Astrocyte (in vitro differentiated cells and primary cell): ENCODE measurements at places on chromosomes 5 and 9. TPM values are rescaled to one million over a fixed set of nuclear protein-coding genes. Genes with fewer than 3 reads are reported as not detected.

- H3K27me3 ChIP-seq, result no peaks in the 10 kb centered on the region
- H3K4me1 ChIP-seq, result no peaks in the 10 kb centered on the region
- peak; percentile 51 for DNase-seq
- no peak overlapping the region for H3K4me3 ChIP-seq
Observed at GRCh38 chr9:91572044-91572443, 148.4 kb upstream of the NFIL3 start.

DNA sequence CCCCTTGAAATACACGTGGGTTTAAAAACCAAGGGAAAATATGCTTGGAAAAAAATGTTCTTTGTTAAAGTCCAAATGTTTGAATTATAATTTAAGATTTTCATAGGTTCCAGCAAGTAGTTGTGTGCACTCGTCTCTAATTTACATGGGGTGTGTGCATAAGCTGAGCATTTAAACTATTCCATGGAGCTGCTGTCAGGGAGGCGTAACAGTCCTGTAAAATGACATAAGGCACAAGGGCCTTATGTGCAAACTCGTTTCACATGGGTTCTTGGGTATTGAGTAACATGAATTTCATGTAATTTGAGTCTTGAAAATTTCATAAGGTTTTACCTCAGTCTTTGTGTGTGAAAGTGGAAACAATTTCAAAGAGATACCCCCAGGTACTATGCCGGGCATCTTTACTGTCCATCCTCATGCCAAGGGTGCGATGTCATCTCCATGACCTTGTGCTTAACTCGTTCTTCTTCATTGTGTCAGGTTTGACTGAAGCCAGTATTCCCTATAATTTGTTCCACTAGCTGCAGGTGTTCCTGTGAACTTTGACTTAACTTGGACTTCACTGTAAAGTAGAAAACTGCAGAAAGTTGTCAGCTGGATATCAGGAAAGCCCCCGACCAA is 359.3 kb downstream of the SH3GL2 start:
- no peak overlapping the region for H3K4me3 ChIP-seq
- DNase-seq, result no peak
- H3K27me3 ChIP-seq, result no peaks in the 10 kb centered on the region

DNA sequence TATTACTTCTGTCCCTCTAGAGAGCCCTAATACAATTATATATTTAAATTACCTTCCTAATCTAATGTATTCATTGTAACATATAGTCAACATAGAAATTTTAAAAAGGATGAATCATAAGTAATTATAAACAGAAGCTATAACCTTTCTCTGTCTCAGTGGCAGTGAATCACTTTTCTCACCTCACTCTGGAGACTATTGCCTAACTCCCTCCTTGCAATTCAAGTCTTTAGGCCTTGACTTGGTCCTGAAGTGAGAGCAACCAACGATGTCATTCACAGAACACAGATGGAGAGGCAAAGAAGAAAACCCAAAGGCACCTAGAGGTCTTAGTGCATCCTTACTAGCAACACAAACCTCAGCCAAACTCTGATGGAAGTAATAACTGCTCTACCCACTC is 133.3 kb upstream of the DPYSL3 start:
- H3K4me3 ChIP-seq, result no peak overlapping the region
- no peak overlapping the region for H3K27ac ChIP-seq
- peak; percentile 3 for DNase-seq
- no peaks in the 10 kb centered on the region for H3K36me3 ChIP-seq
- no peaks in the 10 kb centered on the region for H3K27me3 ChIP-seq

DNA sequence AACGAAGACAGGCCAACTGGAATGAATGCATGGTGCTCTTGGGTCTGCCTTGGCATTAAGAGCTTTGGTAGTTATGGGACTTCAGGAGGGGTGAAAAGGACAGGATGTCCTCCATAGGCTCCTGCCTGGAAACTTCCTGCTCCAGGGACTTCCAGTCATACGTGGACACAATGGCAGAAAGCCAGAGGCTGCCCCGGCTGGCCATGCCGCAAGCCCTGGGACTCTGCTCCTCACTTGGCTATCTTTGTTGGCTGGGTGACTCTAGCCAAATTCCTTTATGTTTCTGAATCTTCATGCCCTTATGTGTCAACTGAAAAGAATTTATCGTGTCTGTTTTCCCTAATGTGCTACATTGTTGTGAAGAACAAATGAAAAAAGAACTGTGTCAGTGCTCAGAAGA is 136.9 kb downstream of the SIL1 start:
- H3K36me3 ChIP-seq, result no peaks in the 10 kb centered on the region
- peak overlapping the region; percentile 69 for H3K27ac ChIP-seq
- DNase-seq, result peak; percentile 77
- H3K4me3 ChIP-seq, result no peak overlapping the region
- no peaks in the 10 kb centered on the region for H3K27me3 ChIP-seq

- DNase-seq, result no peak
- no peak overlapping the region for H3K4me3 ChIP-seq
- H3K4me1 ChIP-seq, result no peaks in the 10 kb centered on the region
- H3K27ac ChIP-seq, result no peak overlapping the region
Observed at GRCh38 chr5:137688210-137688840, 47.6 kb downstream of the KLHL3 start.

The CD180 gene
- total RNA-seq, result not detected in 2 replicates

The CYLC2 gene
- total RNA-seq, result not detected in 2 replicates

The CORO2A gene
- total RNA-seq, result 11.1 TPM in 2 replicates

The RFK gene
- total RNA-seq, result 19.2 and 26.8 TPM in 2 replicates

The KIF24 gene
- 0.79 and 0.86 TPM in 2 replicates for total RNA-seq

DNA sequence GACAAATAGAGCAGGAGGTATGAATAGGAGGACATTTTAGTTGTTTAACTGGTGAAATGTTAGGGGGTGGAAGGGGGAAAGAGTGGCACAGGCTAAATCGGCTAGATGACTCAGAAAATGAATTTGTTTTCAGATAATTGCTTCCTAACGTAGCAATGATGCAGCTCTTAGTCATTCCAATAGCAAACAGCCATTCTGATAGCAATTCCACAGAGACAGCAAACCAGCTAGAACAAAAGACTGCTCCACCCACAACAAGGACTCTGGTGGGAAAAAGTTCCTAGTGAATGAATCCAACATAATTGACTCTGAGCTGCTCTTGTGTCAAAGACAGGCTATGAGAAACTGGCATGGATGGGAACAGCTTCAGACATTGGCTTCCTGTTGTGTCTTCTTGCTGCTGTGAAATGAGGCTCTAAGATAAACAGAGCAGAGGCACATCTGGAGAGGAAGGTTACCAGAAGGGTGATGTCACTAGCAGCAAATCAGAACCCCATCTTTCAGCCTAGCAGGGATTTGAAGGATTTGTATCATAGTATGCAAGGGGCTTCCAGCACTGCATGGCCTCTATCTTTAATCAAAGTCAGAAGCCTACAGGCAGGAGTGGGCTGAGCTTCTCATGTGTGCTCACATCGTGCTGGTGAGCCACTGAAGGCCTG is 28.1 kb upstream of the F2RL1 start:
- no peaks in the 10 kb centered on the region for H3K36me3 ChIP-seq
- peak; percentile 100 for DNase-seq
- H3K27me3 ChIP-seq, result no peaks in the 10 kb centered on the region
- H3K27ac ChIP-seq, result peak overlapping the region; percentile 100
- peak overlapping the region; percentile 7 for H3K4me3 ChIP-seq
- H3K4me1 ChIP-seq, result peaks cover 37% of the 10 kb centered on the region

GRCh38 chr5:164148292-164148691 is 642.9 kb downstream of the MAT2B start:
- no peak overlapping the region for H3K4me3 ChIP-seq
- no peak overlapping the region for H3K27ac ChIP-seq
- H3K36me3 ChIP-seq, result no peaks in the 10 kb centered on the region

The PARP8 gene
- 36.1 and 36.2 TPM in 2 replicates for total RNA-seq

The ANKRD18B gene
- total RNA-seq, result 5.5 and 6.3 TPM in 2 replicates

DNA sequence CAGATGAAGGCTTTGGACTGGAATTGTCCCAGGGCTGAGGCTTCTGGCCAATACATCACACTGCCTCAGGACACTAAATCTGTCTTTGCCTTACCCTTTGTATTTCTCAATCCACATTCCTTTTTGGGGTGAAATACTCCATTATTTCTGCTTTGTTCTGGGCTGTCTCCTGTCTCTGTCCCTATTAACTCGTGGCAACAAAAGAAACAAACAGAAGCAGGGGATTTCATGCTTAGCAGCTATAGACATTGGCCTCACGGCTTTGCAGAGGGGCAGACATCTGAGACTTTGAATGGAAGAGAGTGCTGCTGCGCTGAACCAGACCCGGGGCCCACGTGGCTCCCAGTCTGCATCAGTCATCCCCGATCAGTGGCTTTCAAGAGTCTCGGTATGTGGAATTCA is 129.7 kb downstream of the ARL15 start:
- H3K4me1 ChIP-seq, result no peaks in the 10 kb centered on the region
- DNase-seq, result peak; percentile 19
- H3K27ac ChIP-seq, result no peak overlapping the region
- no peaks in the 10 kb centered on the region for H3K27me3 ChIP-seq
- H3K4me3 ChIP-seq, result no peak overlapping the region
- no peaks in the 10 kb centered on the region for H3K36me3 ChIP-seq

DNA sequence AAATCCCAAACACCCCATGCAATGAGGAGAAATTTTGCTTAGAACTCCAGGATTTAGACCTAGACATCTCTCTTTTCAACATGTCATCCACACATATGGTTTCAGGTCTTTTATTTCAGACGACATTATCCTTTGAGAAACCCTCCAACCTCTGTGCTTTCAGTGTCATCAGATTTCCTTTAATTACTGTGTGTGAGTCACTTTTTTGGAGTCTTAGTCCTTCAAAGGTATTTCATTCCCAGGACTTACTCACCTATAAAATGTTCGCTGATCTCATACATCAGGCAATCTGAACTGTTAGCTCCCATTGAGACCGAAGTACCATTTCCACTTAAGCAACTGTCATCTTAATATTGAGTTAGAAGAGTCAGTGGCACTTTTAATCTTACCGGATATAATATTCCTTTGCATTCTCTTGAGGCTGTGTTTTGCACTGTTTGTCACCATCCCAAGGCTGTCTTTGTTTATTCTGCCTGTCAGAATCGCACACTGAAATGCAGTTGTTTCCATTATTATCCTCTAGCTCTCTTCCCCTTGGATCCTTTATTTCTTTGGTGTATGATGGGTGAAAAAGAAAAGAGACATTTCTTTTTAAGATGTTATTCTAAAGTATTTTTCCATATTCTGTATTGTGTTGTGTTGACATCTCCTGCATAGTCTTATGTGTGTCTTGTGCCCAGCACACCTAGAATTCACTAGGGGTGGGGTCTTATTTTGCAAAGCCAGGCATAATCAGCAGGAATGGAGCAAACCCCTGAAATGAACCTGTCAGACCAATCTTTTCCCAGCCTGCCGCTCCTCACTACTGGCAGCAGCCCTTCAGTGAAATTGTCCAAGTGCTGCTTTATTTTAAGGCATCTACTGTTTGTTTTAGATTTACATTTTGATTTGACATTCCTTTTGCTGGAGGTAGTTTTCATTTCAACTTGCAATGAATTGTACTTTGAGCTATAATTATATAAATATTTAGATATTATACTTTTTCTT is 155.4 kb downstream of the PAM start:
- no peaks in the 10 kb centered on the region for H3K27me3 ChIP-seq
- H3K4me3 ChIP-seq, result no peak overlapping the region
- H3K27ac ChIP-seq, result peak overlapping the region; percentile 54
- H3K36me3 ChIP-seq, result no peaks in the 10 kb centered on the region
- peaks cover 26% of the 10 kb centered on the region for H3K4me1 ChIP-seq

DNA sequence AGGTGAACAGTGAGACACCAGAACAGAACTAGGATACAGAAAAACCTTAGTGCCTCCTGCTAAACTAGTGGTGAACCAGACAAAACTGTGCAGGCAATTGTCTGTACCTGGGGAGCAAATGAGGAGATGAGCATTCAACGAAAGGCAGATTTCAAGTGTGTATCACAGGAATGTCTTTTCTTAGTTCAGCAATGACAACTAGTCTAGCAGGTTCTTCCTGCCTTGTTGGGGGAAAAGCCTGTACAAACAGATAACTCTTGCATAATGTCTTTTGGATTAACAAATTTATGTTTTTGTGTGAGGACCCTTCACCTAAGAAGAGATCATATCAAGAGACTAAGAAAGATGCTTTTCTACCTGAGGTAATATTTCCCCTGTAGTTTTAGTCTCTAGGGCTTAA is 21.8 kb upstream of the DENND4C start:
- no peak overlapping the region for H3K4me3 ChIP-seq
- no peak overlapping the region for H3K27ac ChIP-seq
- no peak for DNase-seq
- no peaks in the 10 kb centered on the region for H3K4me1 ChIP-seq
- H3K36me3 ChIP-seq, result no peaks in the 10 kb centered on the region
- peaks cover 2% of the 10 kb centered on the region for H3K27me3 ChIP-seq

The PTRH1 gene
- 9.9 and 13.5 TPM in 2 replicates for total RNA-seq

The BHMT2 gene
- total RNA-seq, result not detected in 2 replicates

DNA sequence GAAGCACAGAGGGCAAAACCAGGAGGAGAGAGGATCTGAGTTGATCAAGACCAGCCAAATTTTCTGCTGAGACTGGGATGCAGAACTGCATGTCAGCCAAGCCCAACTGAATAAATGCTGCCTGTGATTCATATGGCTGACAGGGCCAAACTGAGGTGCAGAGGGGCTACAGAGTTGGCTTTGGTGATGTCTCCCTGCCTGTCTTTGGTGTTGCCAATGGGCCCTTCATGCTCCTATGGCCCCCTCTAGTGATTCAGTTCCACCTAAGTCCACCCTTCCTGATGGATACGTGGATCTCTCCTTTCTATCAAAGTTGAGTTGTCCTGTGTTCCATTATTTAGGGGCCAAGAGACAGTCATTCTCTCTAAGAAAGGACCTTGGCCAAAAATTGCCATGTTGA is 163.6 kb upstream of the TLE4 start:
- no peaks in the 10 kb centered on the region for H3K36me3 ChIP-seq
- no peak overlapping the region for H3K4me3 ChIP-seq
- H3K4me1 ChIP-seq, result no peaks in the 10 kb centered on the region
- H3K27me3 ChIP-seq, result no peaks in the 10 kb centered on the region

The NMUR2 gene
- total RNA-seq, result not detected in 2 replicates

The FGD3 gene
- total RNA-seq, result 0.09 TPM in 1 of 2 replicates, not detected in the other

GRCh38 chr9:107872457-107873192 is 383.1 kb upstream of the KLF4 start:
- H3K36me3 ChIP-seq, result no peaks in the 10 kb centered on the region
- no peak overlapping the region for H3K27ac ChIP-seq
- H3K4me3 ChIP-seq, result no peak overlapping the region
- no peaks in the 10 kb centered on the region for H3K27me3 ChIP-seq

The RASEF gene
- total RNA-seq, result 0.72 and 0.91 TPM in 2 replicates

The GNA14 gene
- 1.0 and 1.1 TPM in 2 replicates for total RNA-seq

The FOXD4L5 gene
- total RNA-seq, result 0.11 TPM in 1 of 2 replicates, not detected in the other

DNA sequence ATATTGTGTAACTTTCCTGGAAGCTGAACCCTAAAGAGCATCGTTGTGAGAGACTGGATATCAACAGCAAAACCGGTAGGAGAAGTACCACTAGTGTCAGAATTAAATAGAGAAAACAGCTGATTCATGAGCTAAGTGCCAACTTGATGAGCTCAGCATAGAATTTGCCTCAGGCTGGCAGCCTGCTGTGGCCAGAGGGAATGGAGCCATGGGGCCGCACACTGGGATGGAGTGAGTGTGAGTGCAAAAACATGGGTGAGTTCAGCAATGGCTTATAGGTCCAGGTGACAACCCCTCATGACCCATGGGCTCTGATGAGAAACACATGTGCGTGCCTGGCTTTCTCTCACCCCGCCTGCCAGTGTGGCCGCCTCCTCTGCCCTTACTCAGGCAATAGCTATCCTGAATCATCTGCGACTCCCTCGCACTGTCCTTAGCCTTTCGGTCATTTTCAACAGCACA is 25.4 kb downstream of the ADAMTS16 start:
- DNase-seq, result peak; percentile 60
- no peaks in the 10 kb centered on the region for H3K27me3 ChIP-seq
- H3K27ac ChIP-seq, result peak overlapping the region; percentile 42
- peaks cover 28% of the 10 kb centered on the region for H3K4me1 ChIP-seq
- H3K4me3 ChIP-seq, result no peak overlapping the region
